ENCODE measurements at places on chromosomes 16 and 17. TPM values are rescaled to one million over a fixed set of nuclear protein-coding genes. Genes with fewer than 3 reads are reported as not detected.

The CALB2 gene
- not detected for total RNA-seq

The CLDN9 gene
- not detected for total RNA-seq

The PERCC1 gene
- total RNA-seq = not detected

The CAPN15 gene
- 32.6 TPM for total RNA-seq

The DNAAF8 gene
- 0.30 TPM for total RNA-seq

The SLC16A6 gene
- total RNA-seq = 0.50 TPM

The ZNF624 gene
- total RNA-seq = 1.8 TPM

The ANKRD40CL gene
- total RNA-seq = not detected

The SENP3 gene
- 87.8 TPM for total RNA-seq

The KCTD19 gene
- total RNA-seq = not detected

The SMCR8 gene
- total RNA-seq = 6.5 TPM

The KLHL10 gene
- total RNA-seq = 0.17 TPM

The KRT33B gene
- total RNA-seq = not detected

The KRT28 gene
- not detected for total RNA-seq

The KRT25 gene
- not detected for total RNA-seq

The GHDC gene
- 8.2 TPM for total RNA-seq

The TMC5 gene
- total RNA-seq = not detected

The AXIN2 gene
- total RNA-seq = 1.0 TPM

The KARS1 gene
- 191 TPM for total RNA-seq

The DPEP3 gene
- not detected for total RNA-seq

The PFN1 gene
- total RNA-seq = 2,381 TPM

The CES1 gene
- 0.50 TPM for total RNA-seq

The TEDC2 gene
- 23.8 TPM for total RNA-seq

The PLK1 gene
- 123 TPM for total RNA-seq

The OTOP2 gene
- total RNA-seq = not detected

The PRRT2 gene
- total RNA-seq = 0.67 TPM
